Osteocyte (in vitro differentiated cells): ENCODE measurements at places on chromosomes 3 and 15.

DNA sequence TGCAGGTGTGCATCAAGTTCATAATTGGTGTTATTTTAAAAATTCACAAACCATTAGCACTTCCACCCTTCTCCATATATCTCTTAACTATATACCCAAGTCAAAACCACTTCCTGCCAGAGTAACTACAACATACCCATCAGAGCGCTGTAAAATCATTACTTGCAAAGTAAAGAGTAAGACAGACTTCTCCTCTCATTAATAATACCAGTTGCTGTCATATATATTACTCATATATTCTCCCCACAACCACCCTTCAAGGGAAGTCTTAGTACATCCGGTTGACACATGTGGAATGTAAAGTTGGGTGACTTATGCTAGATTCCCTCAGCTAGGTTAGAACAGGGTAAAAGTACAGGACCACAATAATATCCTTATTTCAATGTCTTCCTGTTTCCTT lies 5.6 kb downstream of the TERC start:
- H3K36me3 ChIP-seq, result no peaks in the 10 kb centered on the region
- H3K27me3 ChIP-seq, result peaks cover 5% of the 10 kb centered on the region
- no peak for DNase-seq
- H3K4me1 ChIP-seq, result peaks cover 5% of the 10 kb centered on the region
- no peak overlapping the region for H3K4me3 ChIP-seq

DNA sequence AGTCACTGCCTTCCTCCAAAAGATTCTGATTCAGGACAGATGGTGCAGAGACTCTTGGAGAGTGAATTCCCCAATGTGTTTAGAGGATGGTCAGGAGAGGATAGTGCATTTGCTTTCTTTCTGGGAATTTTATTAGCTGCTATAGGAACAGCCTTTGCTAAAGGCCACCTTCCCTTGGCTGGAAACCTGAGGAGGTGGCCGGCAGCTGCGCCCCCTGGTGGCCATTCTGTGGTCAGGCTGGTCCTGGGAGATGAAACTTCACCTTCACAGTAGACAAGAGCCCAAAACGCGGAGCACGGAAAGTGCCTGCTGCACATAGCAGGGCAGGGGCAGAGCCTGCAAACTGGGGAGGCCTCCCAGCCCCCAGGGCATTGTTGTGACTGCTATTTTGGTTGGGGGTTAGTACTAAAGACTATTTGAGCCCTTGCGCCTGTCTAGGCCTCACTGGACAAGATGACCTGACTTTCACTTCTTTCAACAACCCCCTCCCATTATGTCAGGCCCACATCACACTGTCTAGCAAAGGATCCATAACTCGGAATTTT lies 34.3 kb downstream of the SEC22C start:
- no peak overlapping the region for H3K27ac ChIP-seq
- no peaks in the 10 kb centered on the region for H3K27me3 ChIP-seq
- no peak overlapping the region for H3K4me3 ChIP-seq
- H3K4me1 ChIP-seq, result peaks cover 34% of the 10 kb centered on the region

DNA sequence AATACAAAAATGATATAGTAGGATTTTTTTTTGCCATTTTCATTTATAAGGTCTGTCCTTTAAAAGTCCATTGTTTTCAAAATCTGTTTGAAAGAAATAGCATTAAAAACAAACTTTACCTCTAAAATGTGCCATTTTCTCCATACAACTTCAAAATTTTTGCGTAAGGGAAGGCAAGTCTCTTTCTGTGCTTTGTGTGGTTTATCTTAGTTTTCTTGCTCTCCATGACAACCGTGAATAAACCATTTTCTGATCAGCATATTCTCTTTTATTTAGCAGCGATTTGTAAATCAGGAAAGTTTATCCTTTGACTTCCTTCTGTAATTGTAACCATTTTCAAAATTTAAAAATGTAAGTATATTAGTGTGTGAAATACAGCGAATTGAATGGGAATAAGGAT lies 147.9 kb upstream of the CGNL1 start:
- H3K36me3 ChIP-seq, result peaks cover 13% of the 10 kb centered on the region
- no peaks in the 10 kb centered on the region for H3K27me3 ChIP-seq
- no peak overlapping the region for H3K4me3 ChIP-seq
- peaks cover 45% of the 10 kb centered on the region for H3K4me1 ChIP-seq
- peak overlapping the region; percentile 56 for H3K27ac ChIP-seq

DNA sequence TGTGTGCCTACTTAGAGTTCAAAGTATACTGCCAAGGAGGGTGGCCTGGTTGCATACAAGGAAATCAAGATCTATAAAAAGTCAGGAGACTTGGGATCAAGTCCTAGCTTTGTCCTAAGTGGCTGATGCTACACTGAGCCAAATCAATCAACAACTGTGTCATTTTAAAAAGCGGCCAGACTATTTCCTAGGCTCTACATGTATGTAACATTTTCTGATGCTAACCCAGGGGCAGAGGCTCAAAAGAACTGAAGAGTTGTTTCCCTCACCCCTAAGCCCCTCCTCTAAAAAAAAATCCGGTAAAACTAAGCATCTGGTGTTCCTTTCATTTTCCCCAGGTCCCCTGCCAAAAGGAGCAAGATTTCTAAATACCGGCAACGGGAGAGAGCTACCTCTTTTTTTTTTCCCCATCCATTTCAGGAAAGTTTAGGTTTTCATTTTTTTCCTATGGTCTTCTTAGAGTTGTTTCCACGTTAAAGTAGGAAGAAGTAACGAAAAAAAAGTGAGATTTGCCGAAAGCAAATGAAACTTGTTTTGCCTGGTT lies 18.8 kb upstream of the CHD2 start:
- no peaks in the 10 kb centered on the region for H3K27me3 ChIP-seq
- H3K4me1 ChIP-seq, result peaks cover 24% of the 10 kb centered on the region
- no peak for DNase-seq
- H3K36me3 ChIP-seq, result peaks cover 27% of the 10 kb centered on the region

GRCh38 chr3:184544513-184544861 lies 17.1 kb upstream of the EPHB3 start:
- peaks cover 75% of the 10 kb centered on the region for H3K27me3 ChIP-seq
- no peak overlapping the region for H3K4me3 ChIP-seq
- no peaks in the 10 kb centered on the region for H3K36me3 ChIP-seq
- peaks cover 3% of the 10 kb centered on the region for H3K4me1 ChIP-seq
- no peak for DNase-seq

DNA sequence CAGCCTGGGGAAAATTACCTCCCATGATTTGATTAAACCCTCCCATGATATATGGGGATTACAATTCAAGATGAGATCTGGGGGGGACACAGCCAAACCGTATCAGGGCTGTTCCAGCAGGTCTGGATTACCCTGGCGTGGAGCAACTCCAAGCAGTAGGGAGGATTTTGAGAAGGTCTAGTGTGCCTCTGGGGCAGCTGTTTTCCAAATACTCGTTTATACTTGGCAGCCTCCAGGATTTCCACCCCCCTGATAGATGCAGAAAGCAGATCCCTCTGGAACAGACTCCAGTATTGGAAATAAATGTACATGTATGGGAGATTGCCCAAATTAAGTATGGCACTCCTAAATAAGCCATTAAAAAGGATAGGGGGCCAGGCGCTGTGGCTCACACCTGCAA lies 7.7 kb upstream of the IRAK2 start:
- H3K36me3 ChIP-seq, result peaks cover 7% of the 10 kb centered on the region
- H3K27me3 ChIP-seq, result no peaks in the 10 kb centered on the region
- H3K4me1 ChIP-seq, result no peaks in the 10 kb centered on the region
- no peak for DNase-seq
- H3K4me3 ChIP-seq, result no peak overlapping the region

DNA sequence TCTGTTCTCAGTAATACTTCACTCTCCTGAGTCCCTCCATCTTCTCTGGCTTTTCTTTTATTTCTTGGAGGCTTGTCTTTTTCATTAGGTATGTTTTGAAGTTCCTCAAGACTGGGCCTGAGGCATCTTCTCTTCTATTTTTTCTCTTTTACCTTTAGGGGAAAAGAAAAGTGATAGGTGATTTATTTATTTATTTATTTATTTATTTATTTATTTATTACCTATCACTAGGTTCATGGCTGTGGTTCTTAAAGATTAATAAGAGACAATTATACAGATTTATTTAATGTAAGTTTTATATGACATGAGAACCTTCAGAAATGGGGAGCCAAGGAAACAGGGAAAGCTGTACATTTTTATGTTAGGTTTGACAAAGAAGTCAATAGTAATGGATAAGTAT lies 330.3 kb upstream of the RBMS3 start:
- H3K36me3 ChIP-seq, result no peaks in the 10 kb centered on the region
- no peak overlapping the region for H3K27ac ChIP-seq
- DNase-seq, result no peak
- peaks cover 29% of the 10 kb centered on the region for H3K4me1 ChIP-seq
- H3K4me3 ChIP-seq, result no peak overlapping the region

DNA sequence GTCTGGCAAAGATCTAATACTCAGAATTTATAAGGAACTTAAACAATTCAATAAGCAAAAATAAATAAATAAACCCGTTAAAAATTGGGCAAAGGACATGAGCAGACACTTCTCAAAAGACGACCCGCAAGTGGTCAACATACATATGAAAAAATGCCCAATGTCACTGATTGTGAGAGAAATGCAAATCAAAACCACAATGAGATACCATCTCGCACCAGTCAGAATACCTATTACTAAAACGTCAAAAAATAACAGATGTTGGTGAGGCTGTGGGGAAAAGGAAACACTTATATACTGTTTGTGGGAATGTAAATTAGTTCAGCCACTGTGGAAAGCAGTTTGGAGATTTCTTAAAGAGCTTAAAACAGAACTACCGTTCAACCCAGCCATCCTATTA lies 188.0 kb upstream of the MRPL3 start:
- DNase-seq, result no peak
- H3K4me1 ChIP-seq, result no peaks in the 10 kb centered on the region
- H3K27me3 ChIP-seq, result no peaks in the 10 kb centered on the region
- no peaks in the 10 kb centered on the region for H3K36me3 ChIP-seq
- no peak overlapping the region for H3K4me3 ChIP-seq

- peaks cover 4% of the 10 kb centered on the region for H3K36me3 ChIP-seq
- no peak for DNase-seq
- no peaks in the 10 kb centered on the region for H3K27me3 ChIP-seq
- peaks cover 49% of the 10 kb centered on the region for H3K4me1 ChIP-seq
- peak overlapping the region; percentile 83 for H3K27ac ChIP-seq
These were observed 1.8 kb upstream of the HAPLN3 start for GRCh38 chr15:88897142-88897455.

- no peak for DNase-seq
- no peak overlapping the region for H3K27ac ChIP-seq
These were observed 82.1 kb upstream of the POMGNT2 start for GRCh38 chr3:43187836-43188479.

DNA sequence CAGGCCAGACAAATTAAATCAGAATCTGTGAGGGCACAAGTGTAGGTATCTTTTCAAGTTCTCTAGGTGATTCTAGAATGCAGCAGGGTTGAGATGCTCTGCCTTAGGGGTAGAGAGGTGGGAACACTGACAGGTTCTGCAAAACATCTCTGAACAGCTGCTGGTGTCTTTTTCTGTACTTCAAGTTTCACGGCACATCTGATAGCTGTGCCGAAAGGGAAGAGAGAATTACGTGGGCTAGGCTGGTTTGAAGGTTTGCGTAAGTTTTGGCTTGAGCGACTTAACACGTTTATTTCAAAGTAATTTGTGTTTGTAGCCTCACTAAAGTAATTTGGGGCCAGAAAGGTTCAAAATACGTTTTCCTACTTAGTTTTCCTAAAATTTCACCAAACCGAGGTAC lies 22.5 kb downstream of the PXK start:
- DNase-seq, result no peak
- H3K36me3 ChIP-seq, result peaks cover 2% of the 10 kb centered on the region
- H3K4me3 ChIP-seq, result no peak overlapping the region
- no peak overlapping the region for H3K27ac ChIP-seq
- no peaks in the 10 kb centered on the region for H3K27me3 ChIP-seq

- H3K4me1 ChIP-seq, result peaks cover 46% of the 10 kb centered on the region
- no peak overlapping the region for H3K4me3 ChIP-seq
- DNase-seq, result no peak
- peak overlapping the region; percentile 47 for H3K27ac ChIP-seq
These were observed 1.9 kb upstream of the SPG21 start for GRCh38 chr15:64991536-64992135.

DNA sequence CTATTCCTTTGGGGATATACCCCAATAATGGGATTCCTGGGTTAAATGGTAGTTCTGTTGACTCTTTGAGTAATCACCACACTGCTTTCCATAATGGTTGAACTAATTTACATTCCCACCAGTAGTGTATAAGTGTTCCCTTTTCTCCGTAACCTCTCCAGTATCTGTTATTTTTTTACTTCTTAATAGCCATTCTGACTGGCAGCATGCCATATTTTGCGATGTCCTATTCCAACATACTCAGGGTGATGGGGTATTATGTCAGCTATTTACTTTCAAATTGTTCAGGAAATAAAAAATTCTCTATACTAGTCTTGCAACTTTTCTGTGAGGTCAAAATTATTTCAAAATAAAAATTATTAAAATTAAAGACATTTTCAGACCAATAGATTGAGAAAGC lies 9.1 kb upstream of the PARP14 start:
- peaks cover 17% of the 10 kb centered on the region for H3K27me3 ChIP-seq
- H3K4me1 ChIP-seq, result peaks cover 4% of the 10 kb centered on the region
- H3K27ac ChIP-seq, result no peak overlapping the region
- no peaks in the 10 kb centered on the region for H3K36me3 ChIP-seq

GRCh38 chr3:31831591-31831990 lies 149.5 kb downstream of the OSBPL10 start:
- no peak for DNase-seq
- H3K4me1 ChIP-seq, result peaks cover 37% of the 10 kb centered on the region
- peaks cover 3% of the 10 kb centered on the region for H3K36me3 ChIP-seq
- no peak overlapping the region for H3K4me3 ChIP-seq

- H3K36me3 ChIP-seq, result peaks cover 2% of the 10 kb centered on the region
- peaks cover 28% of the 10 kb centered on the region for H3K4me1 ChIP-seq
- DNase-seq, result no peak
- no peaks in the 10 kb centered on the region for H3K27me3 ChIP-seq
- H3K4me3 ChIP-seq, result no peak overlapping the region
- H3K27ac ChIP-seq, result no peak overlapping the region
These were observed 49.3 kb upstream of the HEG1 start for GRCh38 chr3:125105116-125105515.

- H3K27me3 ChIP-seq, result no peaks in the 10 kb centered on the region
- H3K4me1 ChIP-seq, result peaks cover 3% of the 10 kb centered on the region
- no peak overlapping the region for H3K27ac ChIP-seq
- no peak for DNase-seq
- H3K36me3 ChIP-seq, result peaks cover 8% of the 10 kb centered on the region
These were observed 56.3 kb downstream of the SLCO2A1 start for GRCh38 chr3:133973249-133973980.

- H3K4me3 ChIP-seq, result no peak overlapping the region
- H3K27me3 ChIP-seq, result no peaks in the 10 kb centered on the region
- peaks cover 28% of the 10 kb centered on the region for H3K36me3 ChIP-seq
These were observed 46.4 kb downstream of the DNASE1L3 start for GRCh38 chr3:58164199-58164879.

- no peak overlapping the region for H3K4me3 ChIP-seq
- H3K4me1 ChIP-seq, result peaks cover 72% of the 10 kb centered on the region
- no peaks in the 10 kb centered on the region for H3K27me3 ChIP-seq
- peak overlapping the region; percentile 32 for H3K27ac ChIP-seq
- peak; percentile 83 for DNase-seq
- H3K36me3 ChIP-seq, result peaks cover 8% of the 10 kb centered on the region
These were observed 123.4 kb downstream of the ATP10A start for GRCh38 chr15:25739687-25740121.

GRCh38 chr3:166110102-166110501 lies 272.9 kb upstream of the BCHE start:
- H3K36me3 ChIP-seq, result no peaks in the 10 kb centered on the region
- H3K4me1 ChIP-seq, result no peaks in the 10 kb centered on the region
- DNase-seq, result no peak
- H3K27ac ChIP-seq, result no peak overlapping the region

GRCh38 chr15:52731732-52732470 lies 52.7 kb upstream of the ATOSA start:
- no peak for DNase-seq
- H3K27ac ChIP-seq, result no peak overlapping the region
- peaks cover 19% of the 10 kb centered on the region for H3K4me1 ChIP-seq
- peaks cover 2% of the 10 kb centered on the region for H3K27me3 ChIP-seq
